ENCODE measurements at places on chromosomes 13 and 19.

DNA sequence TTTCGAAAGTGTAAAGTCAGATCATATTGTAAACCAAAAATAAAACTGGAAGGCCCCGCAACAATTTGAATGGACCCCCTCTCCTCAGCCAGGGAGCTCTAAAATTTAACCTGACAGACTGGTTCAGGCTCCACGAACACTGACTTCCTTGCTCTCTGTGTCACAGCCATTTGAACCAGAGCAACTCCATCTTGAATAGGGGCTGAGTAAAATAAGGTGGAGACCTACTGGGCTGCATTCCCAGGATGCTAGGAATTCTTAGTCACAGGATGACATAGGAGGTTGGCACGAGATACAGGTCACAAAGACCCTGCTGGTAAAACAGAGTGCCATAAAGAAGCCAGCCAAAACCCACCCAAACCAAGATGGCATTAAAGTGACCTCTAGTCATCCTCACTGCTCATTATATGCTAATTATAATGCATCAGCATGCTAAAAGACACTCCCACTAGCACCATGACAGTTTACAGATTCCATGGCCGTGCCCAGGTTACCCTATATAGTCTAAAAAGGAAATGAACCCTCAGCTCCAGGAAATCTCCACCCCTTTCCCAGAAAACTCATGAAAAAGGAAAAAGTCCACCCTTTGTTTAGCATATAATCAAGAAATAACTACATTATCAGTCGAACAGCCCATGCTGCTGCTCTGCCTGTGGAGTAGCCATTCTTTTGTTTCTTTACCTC lies 43.1 kb downstream of the RFXAP start:
- no peak for DNase-seq
- no peak overlapping the region for H3K4me3 ChIP-seq
- no peaks in the 10 kb centered on the region for H3K4me1 ChIP-seq
- no peaks in the 10 kb centered on the region for H3K36me3 ChIP-seq

- H3K27ac ChIP-seq: no peak overlapping the region
- DNase-seq: no peak
- H3K4me3 ChIP-seq: no peak overlapping the region
- H3K27me3 ChIP-seq: no peaks in the 10 kb centered on the region
- H3K4me1 ChIP-seq: no peaks in the 10 kb centered on the region
These were observed 57.4 kb downstream of the ESD start for GRCh38 chr13:46739447-46740098.

GRCh38 chr13:21813110-21813509 lies 142.2 kb downstream of the FGF9 start:
- H3K27ac ChIP-seq: no peak overlapping the region
- H3K27me3 ChIP-seq: peaks cover 8% of the 10 kb centered on the region
- H3K4me3 ChIP-seq: no peak overlapping the region
- peaks cover 2% of the 10 kb centered on the region for H3K36me3 ChIP-seq
- no peaks in the 10 kb centered on the region for H3K4me1 ChIP-seq

GRCh38 chr19:11169896-11170678 lies 14.5 kb upstream of the SPC24 start:
- H3K27ac ChIP-seq: no peak overlapping the region
- H3K4me1 ChIP-seq: no peaks in the 10 kb centered on the region
- H3K36me3 ChIP-seq: no peaks in the 10 kb centered on the region
- H3K27me3 ChIP-seq: peaks cover 13% of the 10 kb centered on the region
- DNase-seq: no peak

GRCh38 chr19:13023656-13024055 lies 28.4 kb downstream of the NFIX start:
- peaks cover 15% of the 10 kb centered on the region for H3K4me1 ChIP-seq
- no peak for DNase-seq
- peaks cover 1% of the 10 kb centered on the region for H3K36me3 ChIP-seq
- peak overlapping the region; percentile 63 for H3K4me3 ChIP-seq

GRCh38 chr13:39105110-39105509 lies 66.9 kb downstream of the NHLRC3 start:
- no peak overlapping the region for H3K4me3 ChIP-seq
- no peak overlapping the region for H3K27ac ChIP-seq
- peaks cover 1% of the 10 kb centered on the region for H3K27me3 ChIP-seq
- DNase-seq: no peak
- H3K36me3 ChIP-seq: no peaks in the 10 kb centered on the region
- no peaks in the 10 kb centered on the region for H3K4me1 ChIP-seq

GRCh38 chr13:102233566-102234208 lies 168.2 kb downstream of the FGF14 start:
- peaks cover 4% of the 10 kb centered on the region for H3K27me3 ChIP-seq
- H3K36me3 ChIP-seq: no peaks in the 10 kb centered on the region
- no peak overlapping the region for H3K4me3 ChIP-seq
- no peak for DNase-seq
- H3K27ac ChIP-seq: no peak overlapping the region

- H3K36me3 ChIP-seq: no peaks in the 10 kb centered on the region
- DNase-seq: peak; percentile 29
- H3K4me3 ChIP-seq: peak overlapping the region; percentile 82
- H3K4me1 ChIP-seq: peaks cover 26% of the 10 kb centered on the region
These were observed 924 bp downstream of the RGCC start for GRCh38 chr13:41458187-41458760.

DNA sequence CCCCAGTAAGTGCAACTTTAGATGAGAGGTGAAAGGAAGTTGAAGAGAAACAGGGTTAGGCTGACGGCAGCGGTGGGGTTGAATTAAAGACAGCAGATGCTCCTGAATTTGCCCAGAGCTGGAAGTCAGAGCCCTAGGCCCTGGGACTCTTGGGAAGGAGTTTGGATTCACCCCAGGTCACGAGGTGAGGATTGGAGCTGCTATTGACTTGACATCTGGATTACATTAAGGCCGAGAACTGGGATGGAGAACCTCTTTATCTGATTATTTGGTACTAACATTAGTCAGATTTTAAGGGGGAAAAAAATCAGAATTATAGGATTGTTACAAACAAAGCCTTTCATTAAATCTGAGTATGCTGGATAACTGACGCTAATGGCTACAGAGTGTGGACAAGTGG lies 367.2 kb downstream of the ZNF536 start:
- no peaks in the 10 kb centered on the region for H3K4me1 ChIP-seq
- DNase-seq: no peak
- no peaks in the 10 kb centered on the region for H3K36me3 ChIP-seq
- no peak overlapping the region for H3K4me3 ChIP-seq

DNA sequence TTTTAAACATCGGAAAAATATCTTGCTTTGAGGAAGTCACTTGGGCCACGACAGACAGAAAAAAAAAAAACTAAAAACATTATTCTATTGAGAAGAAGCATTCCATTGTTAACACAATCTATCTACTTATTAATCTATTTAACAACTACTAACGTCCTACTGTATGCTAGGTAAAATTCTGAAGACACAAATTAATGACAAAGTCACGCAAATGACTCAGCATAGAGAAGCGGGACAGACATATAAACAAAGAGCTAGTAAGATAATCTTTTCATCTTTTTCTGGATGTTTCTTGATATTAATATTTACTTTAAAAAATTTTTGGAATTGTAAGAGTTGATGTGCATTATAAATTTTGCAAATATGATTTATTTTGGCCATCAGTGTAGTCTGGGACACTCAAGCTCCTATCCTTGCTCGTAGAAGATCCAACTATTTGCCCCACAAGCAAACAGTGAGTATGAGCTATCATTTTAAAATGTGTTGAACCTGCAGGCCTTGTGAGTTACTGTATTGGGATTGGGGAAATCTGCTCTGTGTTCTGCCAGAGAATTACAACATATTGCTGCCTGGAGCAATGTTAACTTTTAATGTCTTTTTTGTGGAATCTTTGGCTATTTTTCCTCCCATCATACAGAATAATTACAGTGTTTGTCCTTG lies 109.1 kb downstream of the PCDH9 start:
- H3K4me1 ChIP-seq: no peaks in the 10 kb centered on the region
- no peak overlapping the region for H3K27ac ChIP-seq
- no peak overlapping the region for H3K4me3 ChIP-seq
- no peaks in the 10 kb centered on the region for H3K27me3 ChIP-seq
- no peak for DNase-seq
- H3K36me3 ChIP-seq: no peaks in the 10 kb centered on the region

DNA sequence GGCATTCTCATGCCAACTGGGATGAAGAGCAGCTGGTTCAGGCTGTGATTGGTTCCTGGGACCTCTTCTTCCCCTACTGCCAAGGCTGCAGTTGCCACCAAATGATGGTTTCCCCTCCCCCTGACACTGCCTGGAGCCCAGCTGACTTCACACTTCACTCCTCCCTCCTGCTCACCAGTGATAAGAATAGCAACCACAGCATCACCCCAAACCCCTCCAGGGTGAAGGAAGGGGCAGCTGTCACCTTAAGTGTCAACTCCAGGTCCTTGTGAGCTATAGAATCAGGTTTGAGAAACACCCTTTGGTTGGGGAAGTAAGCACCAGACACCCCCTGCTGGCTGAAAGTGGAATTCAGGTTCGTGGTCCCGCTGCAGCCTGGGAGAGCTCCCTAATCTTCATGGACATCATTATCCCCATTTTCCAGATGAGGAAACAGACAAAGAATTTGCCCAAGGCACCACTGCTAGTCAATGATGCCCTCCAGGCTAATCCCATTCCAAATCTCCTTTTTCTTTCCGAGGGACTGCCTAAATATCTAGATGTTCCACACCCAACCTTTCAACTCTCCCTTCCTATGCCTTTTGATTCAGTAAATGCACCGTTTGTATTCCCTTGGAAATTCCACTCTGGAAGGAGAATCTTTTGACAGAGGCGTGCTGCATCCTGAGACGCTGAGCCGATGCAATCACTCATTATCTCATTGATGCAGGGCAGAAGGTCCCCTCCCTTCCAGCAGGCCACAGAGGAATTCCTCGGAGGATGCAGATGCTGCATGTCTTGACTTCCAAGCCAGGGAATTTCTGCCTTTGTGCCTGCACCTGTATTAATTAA lies 50.6 kb upstream of the UQCRFS1 start:
- no peak overlapping the region for H3K4me3 ChIP-seq
- H3K36me3 ChIP-seq: no peaks in the 10 kb centered on the region
- H3K27ac ChIP-seq: no peak overlapping the region
- peak; percentile 42 for DNase-seq
- peaks cover 15% of the 10 kb centered on the region for H3K27me3 ChIP-seq

DNA sequence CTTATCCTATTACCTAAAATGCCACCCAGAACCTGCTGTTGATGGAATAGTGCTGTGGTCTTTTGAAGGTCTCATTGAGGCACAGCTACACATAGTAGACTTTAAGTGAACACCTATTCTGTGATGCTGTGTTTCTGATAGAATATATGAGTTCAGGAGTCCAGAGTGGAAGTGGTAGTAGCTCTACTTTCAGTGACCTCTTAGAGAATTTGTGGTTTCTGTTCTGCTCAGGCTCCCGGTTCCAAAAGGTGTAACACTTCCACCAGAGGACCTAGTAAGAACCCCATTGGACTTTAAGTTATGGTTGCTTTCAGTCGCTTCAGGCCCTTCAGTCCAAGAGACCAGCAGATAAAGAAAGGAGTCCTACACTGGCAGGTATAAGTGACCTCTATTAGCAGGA lies 11.4 kb upstream of the MYCBP2 start:
- DNase-seq: no peak
- peak overlapping the region; percentile 93 for H3K27ac ChIP-seq
- H3K4me3 ChIP-seq: peak overlapping the region; percentile 70
- H3K4me1 ChIP-seq: peaks cover 51% of the 10 kb centered on the region
- no peaks in the 10 kb centered on the region for H3K27me3 ChIP-seq

- DNase-seq: no peak
- no peak overlapping the region for H3K4me3 ChIP-seq
- no peaks in the 10 kb centered on the region for H3K36me3 ChIP-seq
These were observed 28.2 kb downstream of the LAIR2 start for GRCh38 chr19:54530866-54531265.

DNA sequence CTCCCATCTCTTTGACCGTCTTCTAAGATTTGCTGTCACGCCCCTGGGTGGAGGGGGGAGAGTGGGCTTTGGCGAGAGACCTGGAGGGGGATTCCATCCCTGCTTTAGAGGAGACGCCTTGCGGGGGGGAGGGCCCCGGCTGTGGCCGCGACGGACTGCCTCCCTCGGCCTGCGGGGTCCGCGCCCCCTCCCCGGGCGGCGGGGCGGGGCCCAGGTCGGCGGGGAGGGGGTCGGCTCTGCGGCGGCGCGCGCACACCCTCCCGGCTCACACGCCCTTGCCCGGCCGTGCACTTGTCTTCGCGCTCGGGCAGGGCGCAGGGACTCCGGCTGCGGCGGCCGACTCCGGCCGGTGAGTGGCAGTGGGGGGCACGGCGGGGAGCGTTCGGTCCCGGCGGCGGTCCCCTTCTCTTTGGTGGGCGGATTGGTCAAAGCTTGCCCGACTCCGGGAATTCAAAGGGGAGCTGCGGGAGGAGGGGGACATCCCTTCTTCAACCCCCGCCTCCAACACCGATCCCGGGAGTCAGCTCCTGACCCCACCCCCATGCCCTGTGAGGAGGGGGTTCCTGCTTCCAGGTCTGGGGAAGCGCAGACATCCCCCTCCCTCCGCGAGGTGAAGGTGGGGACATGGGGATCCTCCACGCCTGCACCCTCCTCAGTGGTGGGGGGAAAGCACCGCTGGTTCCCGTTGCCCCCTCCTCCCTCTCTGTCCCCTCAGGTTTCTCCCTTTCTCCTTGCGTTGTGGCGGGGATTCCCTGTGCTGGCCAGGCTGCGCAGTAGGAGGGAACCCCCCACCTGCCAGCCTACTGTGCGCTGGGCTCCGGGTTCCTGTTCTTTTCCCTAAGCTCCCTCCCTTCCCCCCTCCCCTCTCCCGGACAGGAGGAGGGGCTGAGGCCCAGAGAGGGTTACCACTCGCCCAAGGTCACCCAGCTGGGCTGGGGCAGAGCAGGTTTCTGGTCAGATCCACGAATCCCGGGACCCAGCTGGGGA lies 14.6 kb upstream of the KCNN1 start:
- DNase-seq: no peak
- no peaks in the 10 kb centered on the region for H3K36me3 ChIP-seq
- H3K27ac ChIP-seq: no peak overlapping the region
- peak overlapping the region; percentile 17 for H3K4me3 ChIP-seq
- H3K27me3 ChIP-seq: peaks cover 27% of the 10 kb centered on the region

GRCh38 chr19:55095260-55096060 lies 19.8 kb downstream of the EPS8L1 start:
- no peak for DNase-seq
- H3K27ac ChIP-seq: no peak overlapping the region
- H3K4me1 ChIP-seq: peaks cover 6% of the 10 kb centered on the region
- no peaks in the 10 kb centered on the region for H3K27me3 ChIP-seq
- no peak overlapping the region for H3K4me3 ChIP-seq

- DNase-seq: peak; percentile 9
- peaks cover 4% of the 10 kb centered on the region for H3K4me1 ChIP-seq
- no peak overlapping the region for H3K27ac ChIP-seq
These were observed 746.6 kb downstream of the UQCRFS1 start for GRCh38 chr19:28466107-28467045.

DNA sequence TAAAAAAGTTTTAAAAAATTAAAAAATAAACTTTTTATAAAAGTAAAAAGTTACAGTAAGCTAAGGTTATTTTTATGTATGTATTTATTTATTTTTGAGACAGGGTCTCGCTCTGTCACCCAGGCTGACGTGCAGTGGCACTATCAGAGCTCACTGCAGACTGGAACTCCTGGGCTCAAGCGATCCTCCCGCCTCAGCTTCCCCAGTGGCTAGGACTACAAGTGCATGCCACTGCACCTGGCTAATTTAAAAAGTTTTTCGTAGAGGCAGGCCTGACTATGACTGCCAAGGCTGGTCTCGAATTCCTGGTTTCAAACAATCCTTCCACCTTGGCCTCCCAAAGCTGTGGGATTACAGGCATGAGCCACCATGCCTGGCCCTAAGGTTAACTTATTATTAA lies 64.1 kb downstream of the CDADC1 start:
- no peak for DNase-seq
- H3K4me1 ChIP-seq: no peaks in the 10 kb centered on the region
- H3K27me3 ChIP-seq: no peaks in the 10 kb centered on the region
- peaks cover 4% of the 10 kb centered on the region for H3K36me3 ChIP-seq

Measured in memory B cell (primary cell).